Globus pallidus (tissue), 1 donor: ENCODE measurements at places on chromosomes 13 and 19.
A peak's percentile ranks its signal among the peaks of the same experiment; 100 is the strongest.

DNA sequence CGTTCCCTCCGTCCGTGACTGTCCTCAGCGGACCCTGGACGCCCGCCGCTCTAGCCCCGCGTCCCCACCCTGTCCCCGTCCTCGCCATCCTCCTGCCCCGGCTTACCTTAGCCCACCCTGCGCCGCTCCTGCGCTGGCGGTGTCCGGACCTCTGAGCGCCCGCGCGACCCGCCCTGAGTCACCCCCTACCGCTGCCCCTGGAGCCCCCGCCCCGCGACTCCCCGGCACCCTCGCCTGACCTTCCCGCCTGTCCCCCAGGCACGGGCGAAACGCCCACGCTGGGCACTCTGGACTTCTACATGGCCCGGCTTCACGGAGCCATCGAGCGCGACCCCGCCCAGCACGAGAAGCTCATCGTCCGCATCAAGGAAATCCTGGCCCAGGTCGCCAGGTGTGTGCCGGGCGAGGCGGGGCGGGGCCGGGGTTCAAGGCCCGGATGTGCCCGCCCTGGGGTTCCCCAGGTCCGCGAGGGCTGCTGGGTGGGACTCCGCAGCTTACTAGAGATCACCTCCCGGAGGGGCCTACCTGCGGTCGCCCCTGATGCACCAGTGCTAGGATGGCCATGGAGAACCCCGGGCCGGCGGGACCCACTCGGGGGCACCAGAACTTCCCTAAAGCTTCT lies 5.1 kb downstream of the HMG20B start:
- DNase-seq, result no peak

- no peak for DNase-seq
These were observed 99.7 kb downstream of the DCLK1 start for GRCh38 chr13:36031490-36031889.

GRCh38 chr13:44866411-44866911 lies 122.8 kb downstream of the NUFIP1 start:
- no peak for DNase-seq

GRCh38 chr13:82565201-82565600 lies 1317.1 kb downstream of the SLITRK1 start:
- no peak for DNase-seq

- no peak for DNase-seq
These were observed 19.5 kb downstream of the CPT1C start for GRCh38 chr19:49710372-49710951.

- DNase-seq, result no peak
These were observed 4.1 kb upstream of the NTN5 start for GRCh38 chr19:48676887-48677286.

DNA sequence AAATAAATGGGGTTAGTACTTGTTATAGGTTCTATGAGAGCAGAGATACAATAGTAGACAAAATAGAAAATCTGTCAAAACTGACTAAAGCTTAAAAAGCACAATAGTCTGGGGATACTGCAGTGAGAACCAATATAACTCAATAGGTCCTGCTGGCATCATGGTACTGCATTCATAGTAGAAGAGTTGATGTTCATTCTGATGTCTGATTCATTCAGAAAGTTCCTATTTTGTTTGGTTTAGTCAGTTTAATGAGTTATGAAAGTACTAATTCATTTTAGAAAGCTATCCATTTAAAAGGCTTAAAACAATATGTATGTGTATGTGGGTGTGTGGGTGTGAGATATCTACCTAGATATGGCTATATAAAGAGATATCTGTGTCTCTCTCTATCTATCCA lies 152.8 kb downstream of the LHFPL6 start:
- DNase-seq, result no peak

DNA sequence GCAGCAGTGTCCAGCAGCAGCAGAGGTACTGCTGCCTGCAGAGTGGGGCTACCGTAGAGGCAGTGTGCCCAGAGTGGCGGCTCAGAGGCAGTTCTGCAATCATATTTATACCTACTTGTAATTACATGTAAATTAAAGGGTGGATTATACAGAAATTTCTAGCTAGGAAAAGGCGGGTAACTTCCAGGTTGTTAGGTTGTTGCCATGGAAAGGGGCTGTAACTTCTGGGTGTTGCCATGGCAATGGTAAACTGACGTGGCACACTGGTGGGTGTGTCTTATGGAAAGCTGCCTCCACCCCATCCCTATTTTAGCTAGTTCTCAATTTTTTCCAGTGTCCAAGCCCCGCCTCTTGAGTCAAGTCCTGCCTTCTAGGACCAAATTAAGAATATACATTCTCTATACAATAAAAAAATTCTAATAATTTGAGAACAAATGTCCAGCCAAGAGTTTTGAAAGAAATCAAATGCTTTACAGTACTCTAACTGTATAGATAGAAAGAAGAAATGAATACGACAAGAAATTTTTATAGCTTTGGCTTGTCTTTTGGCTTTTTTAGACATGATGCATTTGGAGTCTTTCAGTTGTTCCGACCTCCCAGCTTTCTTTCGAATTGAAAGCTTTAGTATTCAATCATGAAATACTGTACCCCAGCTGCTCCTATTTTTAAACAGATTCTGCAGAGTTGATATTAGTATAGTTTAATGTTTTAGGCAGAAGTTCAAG lies 816.6 kb downstream of the DIAPH3 start:
- no peak for DNase-seq

- peak; percentile 36 for DNase-seq
These were observed 24.5 kb upstream of the LPAR6 start for GRCh38 chr13:48437371-48437770.

DNA sequence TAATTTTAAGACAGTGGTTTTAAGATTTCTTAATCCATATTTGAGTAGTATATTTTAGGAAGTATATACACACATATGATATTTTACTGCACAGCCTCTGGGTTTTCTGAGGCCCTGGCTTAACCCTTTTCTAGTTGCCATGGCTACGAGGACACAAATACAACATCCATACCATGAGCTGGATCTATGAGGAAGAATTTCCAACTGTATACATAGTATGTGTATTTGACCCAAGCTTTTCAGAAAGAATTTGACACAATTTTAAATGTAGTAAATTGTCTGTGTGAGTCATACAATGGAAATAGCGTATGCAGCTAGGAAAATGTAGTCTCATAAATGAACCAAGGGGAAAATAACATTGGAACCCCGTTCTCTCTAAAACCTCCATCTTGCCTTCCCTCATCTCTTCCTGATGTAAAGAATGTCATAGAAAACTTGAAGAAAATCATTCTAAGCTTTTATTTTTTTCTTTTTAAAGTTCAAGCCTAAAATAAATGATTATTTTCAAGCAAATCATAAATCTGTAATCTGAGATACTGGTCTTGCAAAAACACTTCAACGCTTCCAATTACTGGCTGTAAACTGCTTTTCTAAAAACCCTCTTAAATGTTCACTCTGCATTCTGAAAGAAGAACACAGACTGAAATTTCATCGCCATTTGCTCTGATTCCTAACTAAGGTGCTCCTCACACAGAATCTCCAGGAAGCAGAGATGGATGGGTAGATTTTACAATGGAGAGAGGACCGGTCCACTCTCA lies 172.4 kb downstream of the LACC1 start:
- DNase-seq, result no peak

DNA sequence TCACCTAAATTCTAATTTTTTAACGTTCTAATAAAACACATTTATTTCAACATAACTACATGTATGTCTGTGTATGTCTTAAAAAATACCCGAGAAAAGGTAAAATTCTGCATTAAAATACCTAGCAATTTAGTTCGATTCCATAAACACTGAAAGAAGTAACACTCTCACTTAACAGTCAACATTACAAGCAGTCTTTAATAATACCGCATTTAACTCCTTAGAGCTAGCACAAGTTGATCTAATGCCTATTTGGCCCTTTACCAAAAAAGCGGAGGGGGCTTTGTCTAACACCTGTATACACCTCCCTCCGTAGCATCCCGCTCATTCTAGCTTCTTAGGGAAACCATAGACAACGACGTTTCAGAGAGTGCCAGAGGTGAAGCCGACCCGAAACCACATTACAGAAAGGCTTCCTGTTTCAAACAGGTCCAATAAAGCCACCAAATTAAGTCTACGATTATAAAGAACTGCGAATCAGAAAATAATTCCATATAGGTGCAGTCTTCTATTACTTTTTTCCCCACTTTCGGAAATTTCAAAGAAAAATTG lies 1.2 kb downstream of the SPART start:
- DNase-seq, result peak; percentile 46

GRCh38 chr13:109595471-109595870 lies 190.9 kb downstream of the IRS2 start:
- DNase-seq, result no peak

GRCh38 chr13:111662451-111662850 lies 342.0 kb downstream of the TEX29 start:
- no peak for DNase-seq

- DNase-seq, result peak; percentile 100
These were observed at the start of gene LIN37 for GRCh38 chr19:35748106-35749020. Gene LIN37, plus strand, starts transcription at chr19:35748576. Its CDS starts 149 bp downstream, at chr19:35748725.

DNA sequence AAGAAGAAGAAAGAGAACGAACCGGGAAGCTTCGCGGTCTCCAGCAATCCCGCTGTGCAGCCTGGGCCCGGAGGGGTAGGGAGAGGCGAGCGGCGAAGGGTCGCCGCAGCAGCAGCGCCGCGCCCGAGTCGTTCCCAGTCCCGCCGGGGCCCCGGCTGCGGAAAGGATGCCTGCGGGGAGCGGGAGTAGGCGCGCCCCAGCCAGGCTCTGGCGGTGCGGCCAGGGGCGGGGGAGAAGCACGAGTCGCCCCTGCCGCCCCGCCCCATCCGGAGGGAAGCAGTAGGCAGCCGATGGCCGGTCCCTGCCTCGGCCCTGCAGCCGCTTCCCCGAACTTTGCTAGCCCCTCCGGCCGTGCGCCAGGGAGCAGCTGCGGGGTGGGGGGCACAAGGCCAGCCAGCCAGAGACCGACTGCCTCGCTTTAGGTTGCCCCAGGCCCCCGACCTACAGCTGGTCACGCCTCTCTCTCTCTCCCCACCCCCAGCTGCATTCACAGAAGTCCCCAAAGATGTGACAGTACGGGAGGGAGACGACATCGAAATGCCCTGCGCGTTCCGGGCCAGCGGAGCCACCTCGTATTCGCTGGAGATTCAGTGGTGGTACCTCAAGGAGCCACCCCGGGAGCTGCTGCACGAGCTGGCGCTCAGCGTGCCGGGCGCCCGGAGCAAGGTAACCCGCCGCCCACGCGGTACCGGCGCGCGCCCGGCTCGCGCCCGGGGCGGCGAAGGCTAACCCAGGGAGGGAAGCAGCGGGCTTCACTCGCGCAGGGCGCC lies 1.1 kb downstream of the VSTM2B start:
- DNase-seq, result peak; percentile 35

GRCh38 chr19:16136185-16136999 lies 7.1 kb upstream of the HSH2D start:
- no peak for DNase-seq

DNA sequence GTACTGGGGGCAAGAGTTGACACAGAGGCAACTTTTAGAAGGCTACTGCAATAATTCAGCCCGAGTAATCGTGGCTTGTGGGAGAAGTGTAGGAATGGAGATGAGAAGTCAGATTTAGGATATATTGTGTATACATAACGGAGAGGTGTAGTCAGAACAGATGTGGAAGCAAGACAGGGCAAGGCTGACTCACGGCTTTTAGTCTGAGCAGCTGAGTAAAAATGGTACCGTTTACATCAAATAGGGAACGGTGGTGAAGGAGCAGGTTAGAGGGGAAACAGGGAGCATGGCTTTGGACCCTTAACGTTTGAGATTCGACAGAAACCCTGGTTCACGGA lies 796 bp upstream of the LSM14A start:
- no peak for DNase-seq

DNA sequence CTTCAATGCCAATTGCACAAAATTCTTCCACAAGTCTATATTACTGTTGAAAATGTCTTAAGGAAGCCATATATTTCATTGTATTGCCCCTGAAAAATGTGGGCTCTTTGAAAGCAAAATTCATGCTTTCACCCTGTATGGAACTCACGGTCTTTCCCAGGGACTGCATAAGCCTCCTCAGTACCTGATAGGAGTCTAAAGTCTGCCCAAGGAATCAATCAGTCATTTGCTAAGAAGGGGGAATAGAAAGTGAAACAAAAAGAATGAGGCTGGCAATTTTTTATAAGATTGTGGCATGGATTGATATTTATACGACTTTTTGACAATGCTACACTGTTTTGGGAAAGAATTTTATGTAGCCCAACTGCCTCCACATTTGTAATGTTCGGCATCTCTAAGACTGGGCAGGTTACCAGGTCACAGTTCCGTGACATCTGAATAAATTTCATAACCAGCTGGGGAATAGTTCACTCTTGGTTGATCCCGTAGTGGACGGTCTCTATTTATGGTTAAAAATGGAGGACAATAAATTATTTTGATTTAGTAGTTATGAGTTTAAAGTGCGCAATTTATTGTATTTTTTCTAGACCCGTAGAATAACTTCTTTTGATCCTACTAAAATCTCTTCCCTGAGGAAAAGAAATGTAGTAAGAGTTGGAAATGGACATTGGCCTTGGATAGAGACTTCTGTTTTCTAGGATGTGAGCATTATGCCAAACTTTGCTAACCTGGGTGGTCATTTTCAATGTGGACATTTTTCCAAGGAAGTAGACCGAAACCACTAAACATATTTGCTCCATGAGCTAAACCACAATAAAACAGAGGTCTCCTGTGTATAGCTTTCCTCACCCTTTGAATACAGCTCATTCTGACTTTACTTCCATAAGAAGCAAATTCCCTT lies 1585.4 kb downstream of the EFNB2 start:
- no peak for DNase-seq

GRCh38 chr19:3837332-3837731 lies 31.5 kb downstream of the ZFR2 start:
- no peak for DNase-seq

- no peak for DNase-seq
These were observed 408.3 kb downstream of the ZNF536 start for GRCh38 chr19:30780456-30780855.

DNA sequence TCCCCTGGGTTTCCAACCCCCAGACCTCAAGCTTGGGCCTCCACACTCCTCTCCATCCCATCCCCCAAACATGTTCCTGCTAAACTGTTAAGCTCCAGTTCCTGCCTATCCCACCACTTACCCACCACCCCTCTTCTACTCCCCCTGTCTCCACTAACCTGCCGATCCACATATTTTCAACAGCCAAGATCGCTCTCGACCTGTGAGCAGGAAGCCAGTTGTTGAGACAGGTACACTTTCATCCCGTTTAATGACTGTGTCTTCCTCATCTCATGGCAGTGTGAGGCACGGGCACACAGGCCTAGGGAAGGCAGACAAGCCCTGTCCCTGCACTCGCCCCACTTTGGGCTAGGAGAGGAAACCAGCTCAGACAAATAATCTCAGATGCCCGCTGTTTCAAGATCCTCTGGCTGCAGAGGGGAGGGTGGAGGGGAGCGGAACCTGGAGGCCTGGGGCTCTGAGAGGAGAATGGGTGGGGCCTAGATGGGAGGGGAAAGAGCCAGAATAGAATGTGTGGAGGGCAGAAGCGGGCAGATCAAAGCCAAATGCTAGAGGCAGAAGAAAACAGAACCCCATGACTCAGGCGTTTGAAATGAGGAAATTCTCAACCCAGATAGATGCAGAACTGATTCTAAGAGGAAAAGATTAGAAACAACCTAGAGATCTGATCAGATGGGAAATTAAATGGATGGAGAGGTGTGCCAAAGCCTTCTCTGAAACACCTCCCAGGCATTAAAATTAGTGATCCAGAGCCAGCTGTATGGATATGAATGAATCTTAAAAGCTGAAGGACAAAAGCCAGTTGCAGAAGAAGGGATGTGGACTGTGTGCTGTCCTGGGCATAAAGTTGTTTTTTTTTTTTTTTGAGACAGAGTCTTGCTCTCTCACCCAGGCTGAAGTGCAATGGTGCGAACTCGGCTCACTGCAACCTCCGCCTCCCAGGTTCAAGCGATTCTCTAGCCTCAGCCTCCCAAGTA lies 16.9 kb upstream of the CYP2S1 start:
- DNase-seq, result peak; percentile 57
